ENCODE measurements at places on chromosomes 16 and 17. TPM values are rescaled to one million over a fixed set of nuclear protein-coding genes. Genes with fewer than 3 reads are reported as not detected.

DBF4B gene
- total RNA-seq = 5.7 TPM

DHRS7C gene
- 3.1 TPM for total RNA-seq

LDHD gene
- 97.9 TPM for total RNA-seq

SEC14L1 gene
- total RNA-seq = 55.5 TPM

CTRB1 gene
- total RNA-seq = not detected

TTYH2 gene
- total RNA-seq = 28.1 TPM

RAP1GAP2 gene
- total RNA-seq = 63.8 TPM

CLEC18B gene
- 0.30 TPM for total RNA-seq

CACNA1H gene
- 2.5 TPM for total RNA-seq

REXO5 gene
- 5.9 TPM for total RNA-seq

SOX8 gene
- total RNA-seq = 0.96 TPM

KRT39 gene
- total RNA-seq = not detected

ZNF768 gene
- 61.1 TPM for total RNA-seq

KRTAP2-3 gene
- not detected for total RNA-seq

NOG gene
- total RNA-seq = 0.41 TPM

EXOC7 gene
- 81.1 TPM for total RNA-seq

AOC3 gene
- total RNA-seq = 7.6 TPM

MT1B gene
- not detected for total RNA-seq

TMEM114 gene
- total RNA-seq = not detected

MT1A gene
- 1.2 TPM for total RNA-seq

KCNAB3 gene
- total RNA-seq = 0.30 TPM

KRT40 gene
- total RNA-seq = not detected

IGSF6 gene
- total RNA-seq = 3.6 TPM

VAT1L gene
- 13.1 TPM for total RNA-seq

KRT16 gene
- not detected for total RNA-seq

BTBD17 gene
- total RNA-seq = not detected

NUPR1 gene
- 33.1 TPM for total RNA-seq

KRT33A gene
- not detected for total RNA-seq

CCDC78 gene
- total RNA-seq = 0.49 TPM

ORC6 gene
- total RNA-seq = 1.4 TPM

PPL gene
- total RNA-seq = 7.6 TPM
